ENCODE measurements at places on chromosomes 12 and 14.

- no peak for DNase-seq
These were observed 67.7 kb downstream of the ZC3H14 start for GRCh38 chr14:88630565-88630964.

- DNase-seq = no peak
These were observed 2.5 kb upstream of the SERPINA10 start for GRCh38 chr14:94295360-94296180.

GRCh38 chr12:93857991-93858447, 180.8 kb downstream of the CRADD start:
- no peak for DNase-seq

DNA sequence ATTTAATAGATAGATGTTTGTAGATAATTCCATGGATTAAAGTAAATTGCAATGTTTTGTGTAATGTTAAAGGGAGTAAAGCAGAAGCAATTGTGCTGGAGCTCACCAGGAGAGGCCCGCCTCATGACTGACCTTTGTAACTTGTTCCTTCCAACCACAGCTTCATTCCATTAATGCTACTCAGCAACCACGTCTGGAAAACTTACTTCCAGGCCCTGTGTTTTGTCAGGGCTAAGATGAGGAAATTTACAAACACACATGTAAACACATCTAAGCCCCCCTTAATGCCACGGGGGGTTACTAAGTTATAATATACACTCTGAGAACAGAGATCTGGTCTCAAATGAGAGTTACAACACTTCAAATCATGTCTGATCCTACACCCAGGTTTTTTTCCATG, 12.4 kb downstream of the LUM start:
- DNase-seq = no peak

- peak; percentile 84 for DNase-seq
These were observed 129.0 kb upstream of the WSCD2 start for GRCh38 chr12:108000111-108000510.

DNA sequence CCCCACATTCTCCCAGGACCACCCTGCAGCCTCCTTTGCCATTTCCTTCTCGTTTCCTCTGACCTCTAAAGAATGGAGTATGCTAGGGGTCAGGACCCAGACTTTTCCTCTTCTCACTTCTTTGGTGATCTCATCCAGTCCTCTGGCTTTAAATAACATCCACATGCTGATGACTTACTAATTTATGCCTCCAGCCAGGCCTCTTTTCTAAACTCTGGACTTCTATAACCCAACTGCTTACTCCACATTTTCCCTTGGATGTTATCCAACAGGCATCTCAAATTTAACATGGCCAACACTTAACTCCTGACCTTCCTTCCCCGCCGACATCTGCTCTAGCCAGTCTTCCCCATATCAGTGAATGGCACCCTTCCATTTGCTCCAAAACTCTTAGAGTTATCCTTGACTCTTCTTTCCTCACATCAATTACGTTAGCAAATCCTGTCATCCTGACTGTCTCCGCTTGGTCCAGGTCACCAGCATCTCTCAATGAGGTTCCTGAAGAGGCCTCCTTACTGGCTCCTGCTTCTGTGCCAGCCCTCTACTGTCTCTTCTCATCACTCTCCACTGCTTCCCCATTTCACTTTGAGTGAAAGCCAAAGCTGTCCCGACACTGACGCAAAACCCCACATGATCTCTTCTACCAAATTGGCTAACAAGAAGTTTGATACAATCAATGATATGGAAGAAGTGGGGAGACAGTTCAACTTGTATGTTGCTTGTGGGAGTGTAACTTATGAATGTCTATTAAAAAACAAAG, 42.7 kb downstream of the TMBIM6 start:
- DNase-seq = no peak

GRCh38 chr14:64515053-64515452, 10.5 kb downstream of the ZBTB1 start:
- no peak for DNase-seq

DNA sequence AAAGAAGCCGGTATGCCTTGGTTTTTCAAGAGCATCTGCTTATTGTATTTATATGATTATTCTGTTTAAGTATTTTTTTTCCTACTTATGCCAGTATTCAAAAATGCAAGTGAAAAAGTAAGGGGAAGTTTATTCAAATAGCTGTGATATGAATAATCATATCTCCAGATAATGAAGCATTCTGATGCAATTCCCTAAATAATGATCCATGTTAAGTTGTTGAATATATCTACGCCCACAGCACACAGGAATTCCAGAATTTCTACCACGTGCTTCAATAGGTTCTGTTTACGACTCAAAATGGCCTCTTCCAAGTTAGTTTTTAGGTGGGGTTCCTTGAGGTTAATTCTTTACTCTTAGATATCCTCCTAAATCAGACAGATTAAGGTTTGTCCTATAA, 208.3 kb downstream of the NAV3 start:
- no peak for DNase-seq

DNA sequence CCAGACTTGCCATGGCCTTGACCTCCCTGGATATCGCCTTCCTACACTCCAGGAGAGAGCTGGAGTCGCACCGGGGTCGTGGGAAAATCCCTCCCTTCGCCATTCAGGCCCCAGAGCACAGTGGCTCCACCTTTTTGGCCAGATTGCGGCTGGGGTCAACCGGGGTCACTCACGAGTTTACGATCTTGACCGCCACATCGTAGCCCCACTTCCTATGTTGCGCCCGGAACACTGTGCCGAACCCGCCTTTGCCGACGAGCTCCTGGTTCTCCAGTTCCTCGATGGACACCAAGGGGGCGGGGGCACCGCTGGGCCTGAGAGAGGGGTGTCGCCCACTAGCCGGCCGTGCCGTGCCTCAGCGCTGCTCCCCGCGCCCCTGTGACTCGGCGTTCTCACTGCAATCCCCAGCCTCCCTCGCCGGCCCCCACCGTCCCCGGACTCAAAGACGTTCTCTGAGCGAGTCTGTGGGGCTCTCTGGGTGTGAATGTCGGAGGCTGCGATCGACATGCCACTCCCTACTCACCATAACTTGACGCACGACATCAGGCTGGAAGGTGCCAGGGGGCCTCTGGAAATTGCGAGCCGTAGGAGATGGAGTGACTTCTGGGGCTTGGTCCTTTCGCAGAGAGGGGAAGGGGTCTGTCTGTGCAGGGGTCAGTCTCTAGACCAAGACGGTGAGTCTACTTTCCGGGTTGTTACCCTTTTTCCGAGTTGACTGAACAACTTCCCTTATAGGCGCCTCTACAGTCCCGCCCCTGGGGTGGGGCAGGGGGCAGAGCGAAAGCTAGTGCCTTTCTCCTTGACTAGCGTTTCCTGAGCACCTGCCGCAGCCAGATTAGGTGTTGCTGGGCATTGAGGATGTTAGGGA, at the start of gene RIPK3:
RIPK3 (minus strand) TSS at position 708 of the 868 bp plus-strand sequence; CDS start at position 543, 165 bp downstream.
- no peak for DNase-seq

- DNase-seq = no peak
These were observed 214.1 kb downstream of the DUSP6 start for GRCh38 chr12:89138048-89138852.

GRCh38 chr14:23284654-23285529, 1.0 kb downstream of the HOMEZ start:
- DNase-seq = no peak

DNA sequence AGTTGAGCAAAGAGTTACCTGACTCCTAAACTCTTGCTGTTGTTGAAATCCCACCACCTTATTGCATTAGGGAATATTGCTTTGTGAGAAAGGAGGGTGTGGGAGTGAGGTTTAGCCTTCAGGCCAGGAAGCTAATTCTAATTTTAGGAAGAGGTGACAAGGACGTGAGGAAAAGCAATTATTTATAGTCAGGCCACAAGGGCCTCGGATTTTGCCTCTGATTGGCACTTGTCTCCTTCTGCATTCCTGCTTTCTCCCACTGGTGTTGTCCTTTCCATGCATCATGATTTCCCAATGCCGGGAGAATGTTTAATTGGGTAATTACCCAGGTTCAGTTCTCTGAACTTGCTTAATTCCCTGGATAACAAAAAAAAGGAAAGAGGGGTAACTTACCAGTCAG, 37.9 kb upstream of the SLC38A2 start:
- DNase-seq = no peak

- no peak for DNase-seq
These were observed 29.0 kb upstream of the SMOC1 start for GRCh38 chr14:69850086-69850735.

- DNase-seq = no peak
These were observed 10.0 kb downstream of the SLC6A13 start for GRCh38 chr12:252636-253035.

- no peak for DNase-seq
These were observed 216.1 kb downstream of the PPM1H start for GRCh38 chr12:62718762-62719426.

- DNase-seq = no peak
These were observed 32.2 kb upstream of the DCD start for GRCh38 chr12:54680374-54680773.

DNA sequence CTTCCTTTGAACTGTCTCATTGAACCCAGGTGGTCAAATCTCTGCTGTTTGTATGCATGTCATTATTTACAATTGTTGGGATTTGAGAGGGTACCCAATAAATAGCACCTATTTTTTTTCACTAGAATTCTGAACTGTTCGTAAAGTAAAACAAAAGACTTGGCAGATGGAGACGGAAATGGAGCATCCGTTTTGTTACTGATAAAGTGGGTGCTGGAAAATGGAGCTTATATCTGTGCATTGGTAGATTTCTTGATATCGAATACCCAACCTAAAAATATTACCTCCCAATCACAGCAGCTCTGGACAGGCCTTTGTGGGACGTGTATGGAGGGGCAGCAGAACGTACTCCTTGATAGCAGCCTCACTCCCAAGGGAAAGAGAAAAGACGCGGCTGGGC, 224.4 kb downstream of the C12orf75 start:
- no peak for DNase-seq

DNA sequence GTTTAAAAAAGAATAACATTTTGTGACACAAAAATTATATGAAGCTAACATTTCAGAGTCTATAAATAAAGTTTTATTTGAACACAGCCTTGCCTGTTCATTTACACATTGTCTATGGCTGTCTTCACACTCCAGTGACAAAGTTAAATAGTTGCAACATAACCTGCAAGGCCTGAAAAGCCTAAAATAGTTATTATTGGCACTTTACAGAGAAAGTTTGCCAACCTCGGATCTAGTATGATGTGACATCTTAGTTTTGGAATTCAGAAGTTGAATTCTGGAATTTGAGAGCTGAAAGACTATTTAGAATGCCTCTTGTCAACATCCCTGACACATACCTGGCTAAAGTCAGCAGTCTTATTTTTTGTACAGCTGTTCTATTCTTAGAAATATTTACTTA, 68.3 kb downstream of the DYRK2 start:
- DNase-seq = no peak

DNA sequence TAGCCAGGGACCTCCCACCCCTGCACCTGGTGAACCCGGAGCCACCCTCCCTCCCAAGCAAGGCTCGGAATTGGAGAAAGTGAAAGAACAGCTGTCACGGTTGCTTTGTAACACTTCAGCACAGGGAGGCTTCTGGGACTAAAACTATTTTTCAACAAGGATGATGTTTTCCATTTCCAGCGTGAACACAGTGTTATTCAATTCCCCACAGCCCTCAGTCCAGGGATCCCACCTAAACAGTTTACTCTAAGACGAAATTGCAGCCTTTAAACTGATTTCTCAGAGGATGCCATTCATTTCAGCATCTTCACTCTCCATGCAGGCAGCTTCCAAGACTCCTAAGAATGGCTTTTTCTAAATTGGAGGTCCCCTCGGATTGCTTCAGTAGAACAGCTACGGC, 229.2 kb downstream of the SLC15A4 start:
- no peak for DNase-seq

GRCh38 chr12:116887897-116888296, 6.7 kb upstream of the HRK start:
- DNase-seq = no peak

DNA sequence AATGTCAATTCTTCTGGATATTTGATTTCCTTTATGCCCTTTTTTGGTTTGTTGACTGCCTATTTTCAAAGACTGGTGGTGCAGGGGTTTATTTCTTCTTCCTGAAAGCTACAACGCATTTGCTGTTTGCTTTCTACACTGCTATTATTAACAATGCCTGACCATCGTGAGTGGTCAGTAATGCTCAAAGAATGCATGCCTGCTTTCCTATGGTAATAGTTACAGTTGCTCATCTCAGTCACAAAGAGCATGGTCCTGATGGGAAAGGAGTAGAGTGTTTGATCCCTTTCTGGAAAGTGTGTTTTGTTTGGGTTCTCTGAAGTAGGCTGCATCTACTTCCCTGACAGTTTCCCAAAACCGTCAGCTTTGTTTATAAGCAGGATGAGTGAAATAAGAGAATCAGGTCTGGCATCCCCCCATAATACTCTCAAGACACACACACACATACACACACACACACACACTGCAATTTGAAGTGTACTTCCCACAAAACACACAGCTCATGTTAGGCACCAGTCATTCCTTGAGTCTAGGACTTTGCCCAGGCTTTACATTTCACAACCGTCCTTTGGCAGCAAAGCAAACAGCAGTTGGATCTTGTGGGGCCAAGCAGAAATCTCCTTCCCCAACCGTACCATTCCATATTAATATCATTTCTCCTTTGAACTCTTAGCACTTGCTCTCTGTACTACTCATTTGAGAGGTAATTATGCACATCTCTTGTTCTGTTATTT, 56.6 kb downstream of the SUDS3 start:
- no peak for DNase-seq

DNA sequence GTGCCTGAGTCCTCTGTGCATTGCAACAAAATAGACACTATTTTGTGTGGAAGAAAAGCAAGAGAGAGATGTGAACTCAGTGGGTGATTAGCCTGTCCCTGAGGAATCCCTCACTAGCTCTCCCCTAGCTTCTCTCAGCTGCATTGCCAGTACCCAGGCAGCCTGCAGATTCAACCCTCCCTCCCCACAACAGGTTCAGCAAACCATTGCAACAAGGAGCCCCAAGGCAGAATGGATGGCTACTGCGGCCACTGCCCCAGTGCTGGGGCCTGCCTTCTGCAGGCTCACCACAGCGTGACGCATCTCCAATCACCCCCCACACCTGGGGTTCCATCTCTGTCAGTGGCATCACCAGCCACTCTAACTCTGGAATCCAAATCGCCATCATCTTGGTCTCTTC, 2.3 kb downstream of the CRACR2A start:
- DNase-seq = no peak

GRCh38 chr14:74919421-74920165, 3.5 kb downstream of the RPS6KL1 start:
- DNase-seq = no peak

DNA sequence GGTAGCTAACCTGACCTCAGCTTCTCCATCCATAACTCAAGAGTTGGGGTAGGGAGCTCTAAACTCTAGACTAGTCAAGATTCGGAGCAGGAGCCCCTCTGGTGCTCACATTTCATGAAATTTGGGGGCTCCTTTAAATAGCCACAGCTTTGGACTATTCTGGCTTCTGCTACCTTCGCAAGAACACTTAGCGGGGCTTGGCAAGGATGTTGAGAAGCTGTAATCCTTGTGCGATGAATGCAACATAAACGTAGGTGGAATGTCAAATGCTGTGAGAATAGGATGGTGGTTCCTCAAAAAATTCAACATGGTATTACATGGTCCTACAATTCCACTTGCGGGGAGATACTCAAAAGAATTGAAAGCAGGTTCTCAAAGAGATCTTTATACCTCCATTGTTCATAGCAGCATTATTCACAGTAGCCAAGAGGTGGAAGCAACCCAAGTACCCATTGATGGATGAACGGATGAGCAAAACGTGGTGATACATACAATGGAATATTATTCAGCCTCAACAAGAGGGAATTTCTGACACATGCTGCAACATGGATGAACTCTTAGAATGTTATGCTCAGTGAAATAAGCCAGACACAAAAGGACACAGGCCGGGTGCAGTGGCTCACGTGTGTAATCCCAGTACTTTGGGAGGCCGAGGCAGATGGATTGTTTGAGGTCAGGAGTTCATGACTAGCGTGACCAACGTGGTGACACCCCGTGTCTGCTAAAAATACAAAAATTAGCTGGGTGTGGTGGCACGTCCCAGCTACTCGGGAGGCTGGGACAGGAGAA, 73.8 kb downstream of the ACTN1 start:
- DNase-seq = no peak
